ENCODE measurements at places on chromosomes 1 and 21.

GRCh38 chr21:35265170-35265877 lies 216.2 kb upstream of the RUNX1 start:
- no peak for DNase-seq

DNA sequence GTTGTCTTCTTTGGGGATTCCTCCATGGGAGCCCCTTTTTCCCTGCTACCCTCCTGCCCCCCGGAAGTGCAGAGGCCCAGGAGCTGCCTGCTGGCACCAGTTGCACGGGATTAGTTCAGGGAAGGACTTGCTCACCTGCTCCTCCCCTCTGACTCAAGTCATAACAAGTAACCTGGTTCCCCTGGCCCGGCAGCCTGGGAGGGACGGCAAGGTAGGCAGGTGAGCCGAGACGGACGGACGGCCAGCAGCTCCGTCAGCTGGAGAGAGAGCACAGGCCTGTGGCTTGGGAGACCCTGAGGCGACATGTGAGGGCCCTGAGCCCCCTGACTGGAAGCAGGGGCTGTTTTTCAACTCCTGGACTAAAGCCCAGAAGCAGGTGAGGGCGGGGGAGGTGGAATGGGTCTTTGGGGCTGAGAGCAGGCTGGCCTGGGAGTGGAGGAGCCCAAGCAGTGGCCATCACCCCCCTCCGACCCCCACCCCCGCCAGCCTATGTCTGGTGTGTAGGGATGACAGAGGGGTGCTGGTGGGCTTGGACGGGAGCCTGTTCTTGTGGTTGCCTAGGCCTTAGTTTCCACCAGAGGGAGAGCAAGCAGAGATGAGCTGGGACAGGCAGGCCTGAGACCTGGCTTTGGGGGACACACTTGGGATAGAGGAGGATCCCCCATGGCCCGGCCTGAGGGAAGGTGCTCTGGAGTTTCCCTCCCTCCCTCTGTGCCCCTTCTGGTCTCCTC lies at the start of gene INAVA:
Gene INAVA (plus strand): TSS at position 189 of the 731 bp plus-strand sequence. CDS start 3,501 bp downstream, outside the sequence.
- no peak for DNase-seq

- DNase-seq = no peak
Observed at GRCh38 chr21:43207868-43208267, 39.1 kb downstream of the CRYAA start.

DNA sequence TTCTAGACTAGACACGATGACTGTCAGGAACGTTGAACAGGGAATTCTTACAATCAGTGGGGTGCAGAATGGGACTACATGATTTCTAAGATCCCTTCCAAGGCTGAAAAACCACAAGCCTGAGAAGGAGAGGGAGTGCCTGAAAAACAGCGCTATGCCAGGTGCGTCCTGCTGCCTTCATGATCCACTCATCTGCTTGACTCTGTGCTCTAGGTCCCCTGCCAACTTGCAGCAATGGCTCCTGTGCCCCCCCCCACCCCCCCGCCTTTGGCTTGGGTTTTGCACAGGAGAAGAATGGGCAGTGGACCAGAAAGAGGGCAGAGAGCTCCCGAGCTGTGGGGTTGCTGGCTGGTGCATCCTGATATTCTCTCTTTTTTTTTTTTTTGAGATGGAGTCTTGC lies 5.9 kb downstream of the SLC2A7 start:
- DNase-seq = no peak

DNA sequence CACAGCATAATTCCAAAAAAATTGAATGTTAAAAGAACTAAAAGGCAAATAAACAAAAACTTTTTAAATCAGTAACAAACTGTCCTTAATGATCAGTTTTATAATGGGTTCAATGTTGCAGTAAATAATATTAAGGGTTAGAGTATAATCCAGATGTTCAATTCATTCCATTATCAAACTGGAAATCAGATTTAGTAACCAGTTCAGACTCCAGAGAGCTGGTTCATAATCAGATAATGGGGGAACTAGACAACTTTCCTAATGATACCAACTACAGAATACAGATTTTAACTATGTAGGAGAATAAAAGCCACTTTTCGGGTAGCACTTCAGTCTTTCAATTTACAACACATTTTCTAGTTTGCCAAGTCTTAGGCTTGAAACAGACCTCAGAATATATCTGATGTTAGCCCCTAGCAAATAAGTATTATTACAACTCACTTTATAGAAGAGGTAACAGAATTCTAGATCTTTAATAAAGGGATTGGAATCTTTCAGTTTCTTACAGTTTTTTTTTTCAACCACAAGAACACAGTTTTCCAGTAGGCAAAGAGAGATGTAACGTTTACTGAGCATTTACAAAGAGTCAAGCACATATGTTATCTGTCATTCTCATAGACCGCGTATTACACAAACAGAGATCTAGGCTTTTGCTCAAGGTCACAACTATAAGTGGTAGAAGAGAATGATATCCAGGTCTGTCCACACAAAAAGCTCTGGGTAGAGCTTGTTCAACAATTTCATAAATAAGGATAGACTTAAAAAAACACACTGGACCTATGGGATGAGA lies 1.9 kb upstream of the DCAF6 start:
- no peak for DNase-seq

DNA sequence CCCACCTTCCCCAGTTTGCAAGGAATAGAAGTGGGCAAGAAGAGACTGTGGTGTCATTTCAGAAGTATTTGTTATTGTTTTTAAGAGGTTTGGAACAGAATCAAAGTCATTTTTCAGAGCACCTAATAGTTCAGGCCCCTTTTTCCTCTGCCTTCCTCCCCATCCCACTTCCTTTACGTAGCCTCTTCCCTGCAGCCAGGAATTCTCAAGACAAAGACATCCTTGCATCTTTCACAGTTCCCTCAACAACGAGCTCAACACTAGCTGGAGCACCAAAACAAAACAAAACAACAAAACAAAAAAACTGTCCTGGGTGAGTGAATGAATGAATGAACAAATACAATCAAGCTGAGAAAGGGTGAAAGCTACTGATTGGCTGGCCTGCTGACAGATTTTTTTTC lies 7.0 kb downstream of the PALMD start:
- DNase-seq = no peak

DNA sequence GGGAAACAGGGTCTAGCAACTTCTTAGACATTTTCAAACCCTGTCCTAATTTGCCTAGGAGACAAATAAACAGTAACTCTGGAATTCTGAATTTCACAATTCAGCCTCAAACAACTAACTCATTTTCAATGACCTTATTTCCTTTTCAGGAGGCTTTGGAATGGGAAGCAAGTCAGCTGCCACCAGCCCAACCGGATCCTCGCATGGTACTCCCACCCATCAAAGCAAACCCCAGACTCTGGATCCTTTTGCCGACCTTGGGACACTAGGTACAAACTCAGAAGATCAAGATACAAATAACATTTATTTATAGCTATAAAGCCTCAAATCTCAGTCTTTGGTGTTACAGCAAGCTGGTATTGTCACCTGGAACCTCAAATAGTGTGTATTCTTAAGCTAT lies 18.9 kb upstream of the LEPR start:
- no peak for DNase-seq

DNA sequence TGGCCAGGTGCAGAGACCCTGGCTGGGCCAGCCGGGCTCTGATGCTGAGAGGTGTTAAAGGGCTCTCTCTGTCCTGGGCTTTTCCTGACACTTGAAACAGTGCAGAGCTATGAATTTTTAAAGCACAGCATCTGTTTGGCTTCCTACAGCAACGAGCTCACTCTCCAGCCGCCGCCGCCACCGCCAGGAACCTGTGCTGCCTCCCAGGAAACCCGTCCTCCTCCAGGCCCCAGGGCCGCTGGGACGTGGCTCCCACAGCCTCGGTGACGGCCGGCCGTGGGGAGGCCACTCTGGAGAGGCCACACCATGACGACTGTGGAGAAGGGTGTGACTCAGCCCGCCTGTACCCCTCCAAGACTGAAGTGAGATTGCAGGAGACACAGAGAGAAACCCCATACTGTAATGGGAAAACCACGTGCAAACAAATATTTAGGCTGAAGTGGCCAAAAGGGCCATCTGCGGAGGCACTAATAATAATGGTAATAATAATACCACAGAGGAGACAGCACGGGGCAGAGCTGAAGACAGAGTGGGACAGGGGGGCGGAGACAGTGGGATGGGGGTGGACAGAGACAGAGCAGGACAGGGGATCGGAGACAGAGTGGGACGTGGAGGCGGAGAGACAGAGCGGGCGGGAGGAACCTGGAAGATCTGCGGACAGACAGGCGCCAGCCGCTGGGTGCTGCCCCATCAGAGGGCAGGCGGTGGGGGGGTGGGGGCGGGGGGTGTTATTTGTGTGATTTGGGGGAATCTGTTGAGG lies 139.2 kb downstream of the CASZ1 start:
- no peak for DNase-seq

DNA sequence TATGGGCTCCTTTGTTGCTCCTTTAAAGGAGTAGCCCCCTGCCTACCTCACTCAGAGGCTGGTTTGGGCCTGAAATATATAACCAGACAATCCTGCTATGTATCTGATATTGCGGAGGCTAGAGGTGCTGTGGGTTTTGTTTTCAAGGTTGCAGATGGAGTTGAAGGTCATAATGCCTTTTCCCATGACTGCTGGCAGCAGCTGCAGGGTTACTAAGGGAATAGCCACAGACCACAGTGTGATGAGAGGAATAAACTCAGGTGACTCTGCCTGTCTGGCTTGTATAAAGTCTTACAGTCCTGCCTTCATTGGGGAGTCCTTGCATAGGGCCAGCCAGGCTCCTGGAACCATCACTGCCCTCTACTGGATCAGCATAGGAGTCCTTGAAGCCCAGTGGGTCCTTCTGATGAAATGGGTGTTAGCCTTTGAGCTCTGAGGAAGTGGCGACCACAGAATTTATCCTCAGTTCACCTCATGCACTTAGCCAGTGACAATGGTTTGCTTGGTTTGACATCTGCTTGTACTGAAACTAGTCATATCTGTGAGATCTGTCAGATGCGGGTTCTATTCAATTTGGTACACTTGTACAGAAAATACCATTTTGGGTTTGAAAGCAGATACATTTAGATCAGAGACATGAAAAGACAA lies 174.4 kb upstream of the HMCN1 start:
- no peak for DNase-seq

DNA sequence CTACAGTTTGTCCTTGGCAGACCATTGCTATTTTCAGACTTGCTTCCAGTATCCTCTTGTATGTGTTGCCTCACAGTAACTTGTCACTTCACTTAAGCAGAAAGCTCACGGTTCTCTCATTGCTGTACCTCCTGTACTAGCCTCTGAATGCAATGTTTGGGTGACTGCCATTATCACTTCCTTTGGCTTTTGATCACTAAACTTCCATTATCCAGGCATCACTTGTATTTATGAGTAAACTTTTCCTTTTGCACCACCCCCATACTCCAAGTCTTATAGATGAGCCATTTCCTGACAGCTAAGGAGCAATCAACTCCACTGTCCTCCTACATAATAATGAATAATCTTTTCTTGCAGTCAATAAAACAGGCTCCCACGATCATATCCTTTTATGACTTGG lies 255.3 kb downstream of the PDE4B start:
- DNase-seq = peak; percentile 9

DNA sequence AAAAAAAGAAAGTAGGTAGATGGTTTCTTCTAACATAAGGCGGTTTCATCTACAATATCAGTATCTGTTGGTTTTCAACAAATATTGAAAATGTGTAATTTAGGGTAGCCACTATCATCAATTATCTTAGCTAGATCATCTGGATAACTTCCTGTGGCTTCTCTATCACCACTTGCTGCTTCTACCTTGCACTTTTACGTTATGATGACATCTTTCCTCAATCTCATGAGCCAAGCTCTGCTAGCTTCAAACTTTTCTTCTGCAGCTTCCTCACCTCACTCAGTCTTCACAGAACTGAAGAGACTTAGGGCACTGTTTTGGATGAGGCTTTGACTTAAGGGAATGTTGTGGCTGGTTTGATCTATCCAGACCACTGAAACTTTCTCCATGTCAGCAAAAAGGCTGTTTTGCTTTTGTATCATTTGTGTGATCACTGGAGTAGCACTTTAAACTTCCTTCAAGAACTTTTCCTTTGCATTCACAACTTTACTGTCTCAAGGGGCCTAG lies 144.9 kb upstream of the HP1BP3 start:
- no peak for DNase-seq

- DNase-seq = no peak
Observed at GRCh38 chr1:88228114-88228513, 456.0 kb upstream of the PKN2 start.

DNA sequence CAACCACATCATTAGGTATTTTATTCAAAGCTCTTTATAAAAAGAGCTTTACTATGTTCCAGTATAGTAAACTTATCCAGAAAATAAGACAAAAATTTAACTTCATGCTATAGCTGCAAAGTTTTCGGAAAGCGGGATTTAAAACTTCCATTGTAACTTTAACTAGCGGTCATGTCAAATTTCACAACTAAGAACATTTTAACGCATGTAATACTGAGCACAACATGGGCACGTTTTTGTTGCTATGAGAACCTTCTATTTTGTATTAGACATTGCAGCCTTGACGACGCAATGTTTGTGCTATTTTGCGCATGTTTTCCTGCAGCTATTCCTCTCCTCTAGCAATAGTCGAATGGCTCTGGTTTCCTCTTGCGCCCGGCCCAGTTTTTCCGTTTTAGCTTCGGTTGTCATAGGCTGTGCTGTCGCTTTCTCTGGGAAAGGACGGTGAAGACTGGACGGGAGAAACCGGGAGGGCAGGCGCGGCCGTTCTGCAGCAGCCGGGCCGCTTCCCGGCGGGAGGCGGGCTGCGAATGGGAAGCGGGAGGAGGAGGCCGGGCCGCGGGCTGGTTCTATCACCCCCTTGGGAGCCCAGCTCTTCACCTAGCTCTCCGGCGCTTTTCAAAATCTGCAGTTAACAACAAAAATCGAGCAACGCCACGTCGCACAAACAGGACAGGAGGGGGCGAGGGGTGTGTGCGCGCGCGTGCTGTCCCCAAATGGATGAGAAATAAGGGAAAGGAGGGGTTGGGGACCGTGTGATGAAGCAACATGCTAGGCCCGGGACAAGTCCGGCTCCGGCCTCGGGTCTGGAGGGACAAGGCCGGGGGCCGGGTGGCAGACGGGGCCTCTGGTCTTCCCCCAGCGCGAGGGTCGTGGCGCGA lies 105.3 kb upstream of the HNRNPU start:
- DNase-seq = peak; percentile 87

DNA sequence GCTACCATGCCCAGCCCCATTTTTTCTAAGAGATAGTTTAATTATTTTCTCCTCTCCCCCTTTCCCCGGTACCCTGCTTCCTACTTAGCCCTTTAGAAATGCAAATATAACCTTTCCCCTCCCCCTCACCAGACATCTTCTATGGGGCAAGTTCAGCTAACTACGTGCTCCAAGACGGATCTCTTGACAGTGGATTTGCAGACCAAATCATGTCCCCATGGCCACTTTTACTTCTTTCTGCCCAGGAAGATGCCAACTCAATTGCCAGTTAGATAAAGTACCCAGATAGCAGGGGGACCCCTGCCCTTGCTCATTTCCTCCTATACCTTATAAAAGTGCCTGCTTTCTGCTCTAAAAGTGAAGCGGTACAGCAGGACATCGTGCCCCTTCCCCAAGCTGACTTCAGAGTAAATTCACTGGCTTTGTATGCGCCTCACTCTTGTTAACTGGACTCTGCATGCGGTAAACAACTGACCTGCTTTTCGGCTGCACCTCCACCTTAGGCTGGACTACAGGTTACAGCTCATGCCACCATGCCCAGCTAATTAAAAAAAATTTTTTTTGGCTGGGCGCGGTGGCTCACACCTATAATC lies 7.4 kb downstream of the DNAJC11 start:
- DNase-seq = no peak

- DNase-seq = no peak
Observed at GRCh38 chr1:154344977-154345837, 19.9 kb downstream of the ATP8B2 start.

Data from GM04503 (cell line).